Stimulated activated naive B cell treated with anti-CD40 and anti-IgM and Interleukin-4, amounts not matched to agents 10 μg/mL and 1 μg/mL and 100 μg/mL, for 72 hours (primary cell): ENCODE measurements at places on chromosomes 7 and 10.

DNA sequence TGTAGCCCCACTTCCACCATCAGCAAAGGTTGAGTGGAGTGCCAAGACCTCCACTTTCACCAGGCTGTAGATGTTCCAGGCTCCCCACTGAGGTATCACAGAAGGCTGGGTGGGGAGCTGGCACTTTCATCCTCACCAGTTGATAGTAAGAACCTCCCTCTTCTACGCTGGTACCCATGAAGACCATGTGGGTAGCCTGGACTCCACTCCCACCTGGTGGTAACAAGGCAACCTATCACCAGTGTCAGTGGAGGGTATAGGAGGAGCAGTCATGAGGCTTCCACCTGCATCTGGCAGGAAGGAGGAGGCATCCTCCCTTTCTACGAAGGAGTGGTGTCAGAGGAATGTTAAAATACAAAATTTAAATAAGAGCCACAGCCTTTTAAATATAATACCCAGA, 4.4 kb downstream of the SMIM30 start:
- DNase-seq: no peak

- DNase-seq: peak; percentile 36
Measured at GRCh38 chr10:75399461-75400162, 2.0 kb downstream of the ZNF503 start.

DNA sequence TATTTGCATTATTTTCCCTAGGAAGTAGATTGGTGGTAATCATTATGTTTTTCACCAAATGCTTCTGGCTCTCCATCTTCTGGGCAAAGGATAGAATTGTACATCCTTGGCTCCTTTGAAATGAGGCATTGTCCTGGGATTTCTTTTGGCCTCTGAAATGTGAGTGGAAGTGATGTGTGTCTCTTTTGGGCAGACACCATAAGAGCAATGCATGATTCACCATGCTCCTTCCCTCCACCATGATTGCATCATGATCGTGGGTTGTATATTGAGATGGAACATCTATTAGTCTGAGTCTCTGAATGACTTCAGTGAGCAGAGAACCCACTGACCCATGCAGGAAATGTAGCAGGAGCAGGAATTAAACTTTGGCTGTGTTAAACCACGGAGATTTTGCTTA, 49.2 kb downstream of the ADRA2A start:
- no peak for DNase-seq

DNA sequence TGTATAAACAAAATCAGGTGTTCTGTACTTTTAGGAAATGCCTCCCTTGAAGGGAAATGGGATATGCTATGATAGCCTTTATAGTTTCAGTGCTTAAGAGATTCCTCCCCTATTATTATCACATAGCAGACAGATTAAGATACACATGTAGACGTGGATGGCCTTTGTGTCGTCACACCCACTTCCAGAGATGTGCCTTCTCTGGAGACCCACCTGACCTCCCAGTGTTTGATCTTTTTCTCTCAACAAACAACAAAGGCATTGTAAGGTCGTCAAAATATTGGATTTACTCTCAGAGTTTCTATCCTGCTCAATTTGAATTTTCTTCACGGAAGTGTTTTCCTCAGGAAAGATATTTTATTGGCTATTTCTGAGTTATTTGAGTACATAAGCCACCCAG, 25.7 kb upstream of the C1GALT1 start:
- no peak for DNase-seq

DNA sequence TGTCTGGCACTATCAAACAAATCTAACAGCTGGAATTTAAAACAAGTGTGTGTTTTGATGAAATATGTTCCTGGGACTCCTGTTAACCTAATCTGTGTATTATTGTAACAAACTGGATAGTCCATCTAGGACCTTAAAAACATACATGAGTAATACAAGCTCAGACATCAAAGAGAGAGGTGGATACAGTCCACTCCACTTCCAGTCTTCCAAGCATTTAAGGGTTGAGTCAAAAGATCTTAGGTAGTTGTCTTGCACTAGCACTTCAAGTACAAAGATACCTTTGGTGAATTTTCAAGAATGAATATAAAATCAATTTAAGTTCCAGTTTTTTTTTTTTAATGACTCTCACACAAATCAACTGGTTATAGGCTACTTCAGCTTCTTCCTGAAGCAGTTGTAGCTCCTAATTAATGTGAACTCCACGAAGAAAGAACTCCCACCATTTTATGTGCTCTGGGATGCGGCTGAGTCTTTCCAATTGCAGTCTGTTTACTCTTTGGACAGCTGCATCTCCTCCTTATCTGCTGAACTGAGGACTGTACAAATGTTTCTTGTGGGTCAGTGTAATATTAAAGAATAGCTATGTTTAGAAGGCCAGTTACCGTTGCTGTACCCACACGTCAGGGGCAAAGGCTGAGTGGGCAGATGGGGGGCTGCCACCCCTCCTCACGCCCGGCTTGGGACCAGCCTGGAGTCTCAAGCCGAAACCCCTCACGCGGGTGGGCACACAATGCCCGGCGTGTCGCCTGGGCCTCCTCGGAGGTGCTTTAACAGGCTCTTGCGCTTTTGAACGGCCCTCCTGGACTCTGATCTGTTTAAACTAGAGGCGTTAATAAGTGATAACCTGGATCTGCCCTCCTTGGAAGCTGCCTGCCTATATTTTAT, 2.9 kb upstream of the IGF2BP3 start:
- no peak for DNase-seq

DNA sequence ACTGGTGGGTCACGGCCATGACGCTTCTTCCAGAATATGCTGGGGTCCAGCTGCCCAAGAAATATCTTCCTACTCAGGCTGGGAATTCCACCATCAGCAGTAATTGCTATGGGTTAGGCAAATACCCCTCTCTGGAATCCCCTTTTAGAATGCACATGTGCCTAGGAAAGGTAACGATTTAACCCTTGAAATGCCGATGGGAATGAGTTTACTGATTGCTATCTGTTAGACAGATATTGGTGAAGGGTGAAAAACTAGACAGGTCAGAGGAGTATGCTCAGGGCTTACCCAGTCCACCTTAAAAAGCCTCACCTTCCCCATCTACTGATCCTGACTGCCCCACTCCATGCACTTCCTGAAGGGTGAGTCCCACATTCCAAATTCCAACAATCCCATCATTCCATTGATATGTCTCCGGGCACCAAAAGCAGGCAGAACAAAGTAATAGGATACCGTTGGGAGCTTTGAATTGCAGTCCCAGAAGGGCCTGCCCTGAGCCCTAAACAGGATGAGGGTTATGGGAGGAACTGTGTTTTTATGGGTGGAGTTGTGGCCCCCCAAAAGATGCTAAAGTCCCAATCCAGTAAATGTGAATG, 59.3 kb downstream of the DLG5 start:
- no peak for DNase-seq

DNA sequence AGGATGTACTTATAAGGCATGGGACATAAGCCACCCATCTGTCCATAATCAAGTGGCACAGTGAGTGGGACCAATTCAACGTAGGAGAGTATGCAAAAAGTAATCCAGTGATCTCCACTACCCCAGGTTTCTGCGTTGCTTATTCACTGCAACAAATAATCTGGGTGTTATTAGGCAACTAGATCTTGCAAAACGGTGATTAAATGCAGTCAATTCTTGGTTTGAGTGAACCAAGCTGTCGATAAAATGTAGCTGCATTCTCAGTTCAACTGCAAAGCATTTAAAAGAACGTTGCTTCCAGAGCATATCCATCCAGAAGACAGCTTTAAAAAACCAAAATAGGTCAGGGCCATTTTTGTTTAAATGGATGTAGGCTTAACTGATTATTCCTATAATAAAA, 5.0 kb downstream of the LSMEM1 start:
- no peak for DNase-seq

DNA sequence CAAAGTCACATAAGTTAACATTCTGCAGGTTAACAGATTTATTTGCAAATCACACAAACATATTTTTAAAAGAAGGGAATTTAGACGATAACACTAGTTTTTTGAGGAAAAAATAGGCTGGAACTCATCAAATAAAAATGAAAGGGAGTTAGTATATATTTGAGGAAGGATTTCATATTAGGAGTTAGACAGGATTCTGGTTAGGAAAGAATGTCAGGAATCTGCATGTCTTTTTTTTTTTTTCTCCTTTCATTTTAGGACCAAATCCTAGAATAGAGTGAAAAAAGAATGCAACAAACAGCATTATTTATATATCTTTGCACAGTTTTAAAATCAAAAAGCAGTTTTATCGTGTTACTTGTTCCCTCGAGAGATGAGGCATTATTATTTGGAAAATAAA, 8.9 kb upstream of the TRDMT1 start:
- DNase-seq: no peak

- DNase-seq: no peak
Measured at GRCh38 chr7:95919556-95919955, 147.2 kb downstream of the DYNC1I1 start.
